ENCODE measurements at places on chromosomes 11 and 22.

DNA sequence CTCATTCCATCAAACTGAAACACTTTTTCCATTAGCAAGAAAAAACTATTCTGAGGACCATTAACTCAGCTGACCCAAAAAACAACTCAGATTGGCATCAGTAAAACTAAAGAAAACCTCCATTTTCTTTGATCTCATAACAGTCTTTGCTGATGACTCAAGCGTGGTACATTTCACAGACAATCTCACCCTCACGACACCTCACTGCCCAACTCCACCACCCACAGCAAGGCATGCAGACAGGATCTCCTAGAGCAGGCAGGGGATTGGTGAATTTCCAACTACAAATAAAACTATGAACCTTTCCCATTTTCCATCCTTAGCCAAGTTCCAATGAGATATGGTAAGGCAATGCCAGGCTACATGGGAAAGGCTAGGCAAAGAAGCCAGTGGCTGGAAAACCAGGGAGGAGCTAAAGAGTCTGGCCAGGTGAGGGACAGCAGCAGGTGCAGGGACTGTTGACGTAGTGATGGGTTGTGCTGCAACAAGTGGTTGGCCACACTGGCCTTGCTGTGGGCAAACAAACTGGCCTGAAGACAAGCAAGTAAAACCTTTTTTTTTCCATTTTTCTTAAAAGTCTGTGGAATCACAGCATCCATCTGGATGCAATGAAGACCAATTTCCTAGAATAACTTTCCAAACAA lies 97.2 kb downstream of the SERGEF start:
- no peak overlapping the region for H3K4me3 ChIP-seq
- peak; percentile 7 for DNase-seq
- no peaks in the 10 kb centered on the region for H3K27me3 ChIP-seq
- no peak overlapping the region for H3K27ac ChIP-seq
- H3K4me1 ChIP-seq: no peaks in the 10 kb centered on the region

- H3K36me3 ChIP-seq: no peaks in the 10 kb centered on the region
- no peaks in the 10 kb centered on the region for H3K27me3 ChIP-seq
- H3K27ac ChIP-seq: no peak overlapping the region
These were observed 313.7 kb downstream of the MN1 start for GRCh38 chr22:27487600-27488452.

DNA sequence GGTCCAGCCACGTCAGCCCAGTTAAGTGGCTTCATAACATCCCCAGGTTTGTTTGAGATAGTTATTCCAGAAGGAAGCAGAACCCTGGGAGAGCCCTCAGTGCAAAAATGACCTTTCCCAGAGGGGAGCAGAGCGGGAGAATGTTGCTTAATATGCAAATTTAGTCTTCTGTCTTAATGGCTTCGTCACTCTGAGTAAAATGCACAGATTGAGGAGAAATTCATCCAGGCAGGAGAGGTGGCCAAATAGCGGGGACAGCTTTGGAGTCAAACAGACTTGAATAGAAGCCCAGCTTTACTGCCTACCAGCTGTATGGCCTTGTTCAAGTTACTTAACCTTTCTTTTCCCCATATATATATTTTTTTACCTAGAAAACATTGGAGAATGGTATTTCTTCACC lies 12.3 kb upstream of the NRGN start:
- DNase-seq: no peak
- H3K27ac ChIP-seq: no peak overlapping the region
- no peaks in the 10 kb centered on the region for H3K36me3 ChIP-seq
- no peaks in the 10 kb centered on the region for H3K4me1 ChIP-seq

DNA sequence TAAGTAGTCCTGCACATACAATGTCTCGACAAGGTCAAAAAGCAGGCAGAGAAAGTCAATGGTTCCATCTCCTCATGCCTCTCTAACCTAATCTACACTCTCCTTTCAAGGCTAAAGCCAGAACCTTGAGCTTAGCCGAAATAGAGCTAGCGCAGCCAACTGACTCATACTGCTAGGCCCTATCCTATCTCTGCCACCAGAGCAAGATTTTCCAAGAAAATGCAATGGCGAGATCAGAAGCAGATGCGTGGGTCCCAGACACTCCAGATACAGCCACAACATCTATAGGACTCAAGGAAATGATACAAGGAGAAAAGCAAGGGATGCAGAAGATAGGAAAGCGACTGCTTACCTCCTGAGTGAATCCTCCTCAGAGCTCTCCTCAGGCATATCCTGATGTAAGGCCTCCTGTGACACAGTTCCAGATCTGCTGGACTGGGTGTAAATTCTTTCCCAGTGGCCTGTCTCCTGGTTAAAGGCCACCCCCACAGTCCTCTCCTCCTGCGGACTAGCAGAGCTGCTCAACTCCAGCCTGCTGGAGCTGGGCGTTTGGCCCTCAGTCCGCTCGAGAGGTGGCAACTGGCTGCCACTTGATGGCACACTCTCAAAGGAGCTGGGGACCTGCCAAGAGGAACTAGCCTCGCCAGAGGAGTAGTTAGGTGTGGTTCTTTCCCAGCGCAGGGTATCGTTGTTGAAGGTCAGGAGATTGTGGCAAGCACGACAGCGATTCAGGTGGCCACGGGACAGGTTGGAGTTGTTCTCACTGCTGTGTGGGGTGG lies 52.0 kb downstream of the AMBRA1 start:
- H3K4me3 ChIP-seq: no peak overlapping the region
- H3K36me3 ChIP-seq: peaks cover 32% of the 10 kb centered on the region
- no peak for DNase-seq
- H3K27me3 ChIP-seq: no peaks in the 10 kb centered on the region
- peaks cover 9% of the 10 kb centered on the region for H3K4me1 ChIP-seq

- peaks cover 65% of the 10 kb centered on the region for H3K4me1 ChIP-seq
- H3K4me3 ChIP-seq: peak overlapping the region; percentile 96
- H3K27ac ChIP-seq: peak overlapping the region; percentile 95
- peak; percentile 9 for DNase-seq
- peaks cover 45% of the 10 kb centered on the region for H3K36me3 ChIP-seq
These were observed 646 bp downstream of the NCAPD3 start for GRCh38 chr11:134223121-134223520.

GRCh38 chr11:73271936-73272679 lies at the start of gene P2RY6:
TSS of gene P2RY6 (plus strand) at chr11:73272338. CDS start at chr11:73296519, 24,181 bp downstream.
- DNase-seq: no peak
- H3K4me1 ChIP-seq: no peaks in the 10 kb centered on the region
- no peak within 1 kb of the TSS for H3K4me3 ChIP-seq
- peaks cover 23% of the 10 kb centered on the region for H3K27me3 ChIP-seq
- H3K27ac ChIP-seq: no peak within 1 kb of the TSS

- no peaks in the 10 kb centered on the region for H3K27me3 ChIP-seq
- H3K4me3 ChIP-seq: no peak overlapping the region
- H3K4me1 ChIP-seq: no peaks in the 10 kb centered on the region
- no peak overlapping the region for H3K27ac ChIP-seq
- no peaks in the 10 kb centered on the region for H3K36me3 ChIP-seq
These were observed 303.6 kb downstream of the OPCML start for GRCh38 chr11:133228471-133229329.

GRCh38 chr11:118200901-118201680 lies 23.7 kb downstream of the JAML start:
- peaks cover 22% of the 10 kb centered on the region for H3K4me1 ChIP-seq
- no peak overlapping the region for H3K4me3 ChIP-seq
- DNase-seq: peak; percentile 80
- H3K36me3 ChIP-seq: peaks cover 20% of the 10 kb centered on the region
- no peaks in the 10 kb centered on the region for H3K27me3 ChIP-seq

DNA sequence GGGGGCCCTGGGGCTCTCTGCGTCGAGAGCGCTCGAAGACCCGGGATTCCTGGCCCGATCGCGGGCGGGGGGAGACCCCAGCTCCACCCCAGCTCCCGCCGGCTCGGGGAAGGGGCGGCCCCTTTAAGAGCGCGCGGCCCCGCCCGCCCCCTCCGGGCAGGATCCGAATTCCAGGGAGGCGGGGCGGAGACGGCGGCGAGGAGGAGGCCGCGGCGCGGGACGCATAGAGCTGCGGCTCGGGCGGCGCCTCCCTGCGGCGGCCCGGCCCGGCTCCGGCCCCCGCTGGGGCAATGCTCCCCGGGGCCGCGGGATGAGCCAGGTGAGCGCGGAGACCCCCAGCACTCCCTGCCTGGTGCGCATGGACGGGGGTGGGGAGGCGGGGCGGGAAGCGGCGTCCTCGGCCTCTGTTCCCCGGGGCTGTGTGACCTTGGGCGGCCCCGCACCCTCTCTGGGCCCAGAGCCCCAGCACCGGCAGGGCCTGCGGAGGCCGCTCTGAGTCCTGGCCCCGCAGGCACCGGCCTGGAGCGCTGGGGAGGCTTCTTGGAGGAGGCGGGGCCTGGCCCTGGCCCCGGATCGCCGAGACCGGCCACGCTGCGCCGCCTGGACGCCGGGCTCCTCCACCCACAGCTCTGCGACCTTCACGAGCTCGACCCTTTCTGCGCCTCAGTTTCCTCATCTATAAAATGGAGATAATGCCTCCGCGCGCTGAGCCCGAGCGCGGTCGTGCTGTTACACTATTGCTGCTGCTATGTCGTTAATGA lies 565 bp downstream of the GAS2L1 start:
- H3K27ac ChIP-seq: no peak overlapping the region
- peaks cover 12% of the 10 kb centered on the region for H3K27me3 ChIP-seq
- H3K4me3 ChIP-seq: peak overlapping the region; percentile 78
- H3K4me1 ChIP-seq: peaks cover 8% of the 10 kb centered on the region
- H3K36me3 ChIP-seq: no peaks in the 10 kb centered on the region

- no peak for DNase-seq
- H3K4me1 ChIP-seq: no peaks in the 10 kb centered on the region
- H3K4me3 ChIP-seq: no peak overlapping the region
- no peaks in the 10 kb centered on the region for H3K27me3 ChIP-seq
- no peaks in the 10 kb centered on the region for H3K36me3 ChIP-seq
These were observed 159.9 kb upstream of the TENM4 start for GRCh38 chr11:79600711-79601110.

DNA sequence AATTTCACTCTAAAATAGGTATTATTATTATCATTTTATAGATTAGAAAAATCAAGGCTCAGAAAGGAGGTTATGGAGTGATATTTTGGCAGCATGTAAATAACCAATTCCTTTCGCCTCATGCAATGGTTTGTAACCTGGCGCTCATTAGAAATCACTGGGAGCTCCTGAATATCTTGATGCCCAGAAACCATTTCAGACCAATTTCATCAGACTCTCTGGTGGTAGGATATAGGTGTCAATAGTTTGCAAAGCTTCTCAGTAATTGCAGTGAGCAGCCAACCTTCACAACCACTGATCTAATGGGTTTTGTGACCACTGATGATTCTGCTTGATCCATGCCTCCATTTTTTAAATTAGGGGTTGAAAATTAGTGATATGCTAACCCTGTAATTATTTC lies 57.8 kb upstream of the ZC3H12C start:
- no peak for DNase-seq
- no peaks in the 10 kb centered on the region for H3K4me1 ChIP-seq
- peaks cover 5% of the 10 kb centered on the region for H3K27me3 ChIP-seq
- H3K4me3 ChIP-seq: no peak overlapping the region

GRCh38 chr11:35021589-35021988 lies 105.2 kb downstream of the PDHX start:
- peaks cover 26% of the 10 kb centered on the region for H3K36me3 ChIP-seq
- no peak overlapping the region for H3K27ac ChIP-seq
- peaks cover 49% of the 10 kb centered on the region for H3K27me3 ChIP-seq

- no peak for DNase-seq
- no peak overlapping the region for H3K27ac ChIP-seq
These were observed 71.2 kb upstream of the GDPD4 start for GRCh38 chr11:77372726-77373125.

- no peak overlapping the region for H3K4me3 ChIP-seq
- H3K27ac ChIP-seq: no peak overlapping the region
- no peak for DNase-seq
- H3K4me1 ChIP-seq: no peaks in the 10 kb centered on the region
- H3K36me3 ChIP-seq: no peaks in the 10 kb centered on the region
These were observed 1.7 kb upstream of the OR9G4 start for GRCh38 chr11:56750190-56750589.

DNA sequence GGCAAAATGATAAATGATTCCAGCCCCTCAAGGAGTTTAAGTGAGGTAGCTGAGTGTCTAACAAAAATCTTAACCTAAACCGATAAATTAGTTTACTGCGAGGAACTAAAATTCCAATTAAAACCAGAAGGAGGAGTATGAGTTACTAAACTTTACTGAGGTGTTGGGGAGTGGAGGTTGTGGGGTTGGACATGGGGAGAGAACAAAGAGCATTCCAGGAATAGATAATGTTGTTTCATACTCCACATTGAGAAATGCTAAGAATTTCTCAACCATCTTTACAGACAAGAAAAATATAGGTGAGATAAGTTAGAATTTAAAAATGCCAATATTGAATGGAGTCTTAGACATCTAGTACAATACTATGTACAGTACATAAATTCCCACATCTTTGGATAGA lies 488.6 kb downstream of the METTL15 start:
- H3K27ac ChIP-seq: no peak overlapping the region
- no peak overlapping the region for H3K4me3 ChIP-seq
- H3K27me3 ChIP-seq: no peaks in the 10 kb centered on the region
- no peak for DNase-seq
- no peaks in the 10 kb centered on the region for H3K36me3 ChIP-seq

- H3K4me1 ChIP-seq: peaks cover 27% of the 10 kb centered on the region
- DNase-seq: peak; percentile 65
- H3K27ac ChIP-seq: peak overlapping the region; percentile 88
- peak overlapping the region; percentile 81 for H3K4me3 ChIP-seq
- peaks cover 58% of the 10 kb centered on the region for H3K36me3 ChIP-seq
These were observed 28.8 kb downstream of the IGSF9B start for GRCh38 chr11:133927690-133928627.

DNA sequence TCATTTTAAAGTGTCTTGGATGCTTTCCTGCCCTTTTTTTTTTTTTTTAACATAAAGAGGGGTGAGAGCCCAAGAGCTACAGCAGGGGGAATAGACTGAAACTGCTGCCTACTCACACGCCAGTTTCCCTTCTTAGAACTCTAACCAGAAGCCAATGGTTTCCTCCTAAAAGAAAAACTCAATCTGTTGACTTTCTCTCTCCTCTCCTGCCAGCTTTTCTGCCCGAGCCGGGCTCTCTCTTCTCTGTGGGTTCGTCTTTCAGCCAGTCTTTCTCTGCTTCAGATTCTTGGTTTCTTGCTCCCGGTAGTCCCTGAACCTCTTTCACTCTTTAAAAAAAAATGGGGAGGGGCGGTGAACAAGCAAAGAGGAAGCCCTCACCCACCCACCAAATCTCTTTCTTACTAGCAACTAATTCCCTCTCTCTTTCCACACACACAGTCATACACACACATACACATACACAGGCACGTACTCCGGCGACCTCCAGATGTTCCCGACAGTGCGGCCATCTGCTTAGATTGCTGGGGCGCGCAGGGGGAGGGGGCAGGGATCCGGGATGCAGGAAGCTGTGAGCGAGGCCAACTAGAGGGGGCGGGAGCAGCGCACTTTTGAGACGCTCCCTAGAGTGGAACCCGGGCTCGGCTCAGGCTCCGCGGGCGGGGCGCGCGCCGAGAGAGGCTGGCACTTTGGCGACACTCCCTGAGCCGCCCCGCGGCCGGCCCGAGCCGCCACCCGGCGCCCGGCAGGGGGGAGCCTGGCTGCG lies 444 bp upstream of the TSKU start:
- peak overlapping the region; percentile 89 for H3K27ac ChIP-seq
- H3K4me3 ChIP-seq: peak overlapping the region; percentile 88
- H3K27me3 ChIP-seq: peaks cover 27% of the 10 kb centered on the region
- peak; percentile 76 for DNase-seq
- H3K36me3 ChIP-seq: no peaks in the 10 kb centered on the region
